Stimulated activated CD4-positive, alpha-beta T cell treated with anti-CD3 and anti-CD28 coated beads, Interleukin-4, amount 100 ng/mL, for 4 hours (primary cell): ENCODE measurements at places on chromosomes 7 and 10.
A peak's percentile ranks its signal among the peaks of the same experiment; 100 is the strongest.

DNA sequence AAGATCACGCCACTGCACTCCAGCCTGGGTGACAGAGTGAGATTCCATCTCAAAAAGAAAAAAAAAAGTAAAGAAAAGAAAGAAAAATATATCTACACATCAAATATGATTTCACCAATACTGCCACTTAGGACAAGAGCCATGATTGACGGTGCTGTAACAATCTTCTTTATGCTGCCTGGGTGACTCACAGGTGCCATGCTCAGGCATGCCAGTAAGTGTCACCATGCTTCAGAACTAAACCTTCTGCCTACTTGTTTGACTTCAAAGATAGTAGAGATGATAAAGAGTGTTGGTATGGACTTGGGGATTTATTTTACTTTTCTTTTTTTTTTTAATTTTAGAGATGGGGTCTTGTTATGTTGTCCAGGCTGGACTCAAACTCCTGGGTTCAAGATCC lies 33.6 kb upstream of the DNMBP start:
- DNase-seq, result peak; percentile 12

- DNase-seq, result no peak
These were observed 287.1 kb upstream of the LYZL1 start for GRCh38 chr10:29001801-29002200.

- no peak for DNase-seq
These were observed 10.1 kb downstream of the BNIP3 start for GRCh38 chr10:131971591-131971990.

DNA sequence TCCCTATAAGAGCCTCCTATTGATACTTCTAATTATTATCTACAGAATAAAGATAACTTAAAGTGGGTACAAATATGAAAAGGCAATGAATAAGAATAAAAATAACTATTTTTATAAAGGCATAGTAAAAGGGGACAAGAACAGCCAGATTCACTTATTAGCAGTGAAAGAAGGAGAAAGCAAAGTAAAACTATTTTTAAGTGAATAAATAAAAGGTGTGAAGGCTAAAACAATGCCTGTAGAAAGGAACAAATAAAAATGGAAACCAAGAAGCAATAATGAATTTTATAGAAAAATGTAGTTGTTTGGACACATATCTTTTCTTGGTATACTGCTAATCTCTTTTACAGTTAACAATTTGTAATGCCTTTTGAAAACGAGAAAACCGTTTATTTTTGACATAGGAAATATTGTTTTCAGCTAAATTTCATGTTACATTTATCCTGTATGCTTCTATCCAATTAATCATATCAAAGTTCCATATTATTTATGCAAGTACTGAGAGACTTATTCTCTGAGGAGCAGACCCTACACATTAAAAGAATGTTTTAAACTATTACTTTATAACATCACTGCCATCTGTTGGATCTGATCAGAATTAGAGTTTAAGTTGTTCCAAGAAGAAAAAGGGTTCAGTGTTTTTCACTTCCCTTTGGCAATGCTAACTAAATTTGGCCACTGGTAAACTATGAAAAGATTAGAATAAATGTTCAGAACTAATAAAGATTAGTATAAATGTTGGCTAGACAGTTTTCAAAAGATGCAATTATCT lies 59.1 kb downstream of the ARMC3 start:
- DNase-seq, result no peak

GRCh38 chr10:3935141-3935540 lies 150.1 kb upstream of the KLF6 start:
- DNase-seq, result peak; percentile 83

- DNase-seq, result no peak
These were observed 66.4 kb downstream of the MGAM2 start for GRCh38 chr7:142177869-142178268.

- no peak for DNase-seq
These were observed 134.6 kb downstream of the FAM204A start for GRCh38 chr10:118207470-118208007.
